ENCODE measurements at places on chromosomes 6 and 20.

GRCh38 chr6:14001329-14002012 is 76.7 kb downstream of the RNF182 start:
- no peak for DNase-seq

DNA sequence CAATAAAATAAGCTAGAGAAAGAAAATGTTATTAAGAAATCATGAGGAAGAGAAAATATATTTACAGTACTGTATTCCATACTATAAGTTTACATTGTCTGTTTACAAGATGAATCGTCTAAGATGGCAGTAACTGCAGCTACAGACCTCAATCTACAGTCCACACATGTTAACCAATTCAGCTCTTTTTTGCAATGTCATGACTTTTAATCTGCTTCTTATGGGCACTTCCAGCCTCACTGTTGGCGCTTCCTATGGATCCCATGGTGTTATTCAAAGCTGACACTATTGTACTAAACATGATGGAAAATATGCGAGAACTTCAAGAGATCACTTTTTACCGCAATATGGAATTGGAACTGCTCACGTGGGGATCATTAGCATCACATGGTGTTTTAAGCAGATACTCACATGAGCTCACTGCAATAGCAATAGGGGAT is 451.5 kb upstream of the CITED2 start:
- DNase-seq, result no peak

- no peak for DNase-seq
Measured at GRCh38 chr20:32278199-32278643, 770 bp downstream of the KIF3B start.

DNA sequence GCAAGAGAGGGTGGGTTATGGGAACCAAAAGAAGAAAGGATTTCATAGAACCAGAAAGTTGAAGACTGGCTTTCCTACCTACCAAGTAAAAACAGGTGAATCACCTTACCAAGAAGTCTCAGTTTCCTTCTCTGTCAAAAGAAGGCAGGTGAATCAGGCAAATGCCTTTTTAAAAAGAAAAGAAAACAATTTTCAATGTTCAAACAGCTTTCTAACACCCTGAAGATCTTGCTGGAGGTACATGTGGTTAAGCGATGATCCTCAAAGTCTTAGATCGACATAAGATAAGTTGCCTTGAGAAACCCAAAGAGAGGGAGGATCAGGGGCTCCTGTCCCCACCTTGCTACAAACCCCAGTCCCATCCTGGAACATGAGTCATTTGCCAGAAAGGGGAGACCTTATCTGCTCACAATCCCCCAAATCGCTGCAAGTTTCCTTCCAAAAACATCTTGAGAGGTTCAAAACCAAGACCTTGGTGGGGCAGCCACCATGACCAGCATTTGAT is 71.6 kb downstream of the NFATC2 start:
- no peak for DNase-seq

DNA sequence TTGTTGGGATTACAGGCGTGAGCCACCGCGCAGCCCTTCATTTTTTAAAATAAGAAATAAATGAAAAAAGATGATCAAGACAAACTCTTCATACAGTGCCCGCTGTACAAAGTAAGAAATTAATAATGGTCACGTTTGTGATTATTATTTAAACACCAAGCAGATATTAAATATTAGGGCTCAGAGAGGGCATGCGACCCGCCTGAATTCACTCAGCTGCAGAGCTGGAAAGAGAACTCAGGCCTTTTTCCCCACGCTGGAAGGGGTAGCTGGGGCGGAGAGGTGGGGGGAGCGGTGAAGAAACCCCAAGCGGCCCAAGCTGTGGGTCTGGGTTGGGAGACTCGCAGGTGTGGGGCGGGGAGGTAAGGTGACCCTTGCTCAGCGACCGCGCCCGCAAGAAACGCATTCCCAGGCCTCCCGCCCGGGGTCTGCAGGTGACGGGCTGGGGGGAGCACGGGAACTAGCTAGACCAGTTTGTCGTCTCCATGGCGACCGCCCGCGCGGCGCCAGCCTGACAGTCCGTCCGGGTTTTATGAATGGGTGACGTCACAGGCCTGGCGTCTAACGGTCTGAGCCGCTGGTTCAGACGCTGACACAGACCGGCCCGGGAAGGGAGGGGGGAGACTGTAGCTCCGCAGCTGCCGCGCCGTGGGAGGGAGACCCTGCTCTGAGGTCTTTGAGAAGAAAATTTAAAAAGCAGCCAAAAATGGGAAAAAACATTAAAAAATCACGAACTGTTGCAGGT is 1.1 kb upstream of the ID1 start:
- peak; percentile 48 for DNase-seq

DNA sequence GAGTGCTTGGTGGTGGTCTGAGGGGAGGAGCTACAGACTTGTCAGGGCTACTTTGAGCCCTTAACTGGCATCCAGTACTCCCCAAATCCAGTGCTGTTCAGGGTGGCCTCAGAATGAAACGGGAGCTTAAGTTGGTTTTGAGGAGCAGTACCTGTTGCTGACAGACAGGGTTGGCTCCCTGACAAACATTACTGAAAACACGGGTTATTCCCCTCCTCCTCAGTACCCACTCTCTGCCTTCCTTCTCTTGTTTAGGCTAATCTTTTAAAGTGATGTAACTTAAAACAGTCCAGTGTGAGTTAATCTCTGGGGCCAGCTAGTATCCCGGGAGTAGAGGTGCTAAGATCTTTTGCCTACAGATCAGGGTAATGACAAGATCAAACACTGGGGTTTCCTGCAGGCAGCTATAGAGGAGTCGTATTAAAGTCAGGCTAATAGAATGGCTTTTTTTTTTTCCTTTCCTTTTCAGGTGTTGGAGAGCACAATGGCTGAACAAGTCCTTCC is 3.7 kb downstream of the TNFAIP3 start:
- DNase-seq, result no peak

DNA sequence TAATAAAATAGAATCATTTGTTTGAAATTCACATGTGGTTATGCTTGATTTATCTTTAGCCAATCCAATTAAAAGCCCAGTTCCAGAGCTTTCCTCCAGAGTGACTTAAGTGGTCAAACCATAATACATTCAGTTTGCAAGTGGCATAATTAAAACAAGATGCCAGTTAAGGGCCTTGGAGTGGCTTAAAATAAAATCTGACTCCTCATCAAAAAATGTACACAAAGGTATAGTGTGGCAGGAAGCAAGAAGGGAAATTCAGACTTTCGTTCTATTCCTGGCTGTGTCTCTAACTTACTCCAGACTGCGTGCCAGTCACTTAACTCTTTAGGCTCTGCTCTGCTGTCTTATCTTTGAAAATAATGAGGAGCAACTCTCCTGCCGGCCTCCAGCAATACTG is 251.3 kb upstream of the PRND start:
- DNase-seq, result no peak

DNA sequence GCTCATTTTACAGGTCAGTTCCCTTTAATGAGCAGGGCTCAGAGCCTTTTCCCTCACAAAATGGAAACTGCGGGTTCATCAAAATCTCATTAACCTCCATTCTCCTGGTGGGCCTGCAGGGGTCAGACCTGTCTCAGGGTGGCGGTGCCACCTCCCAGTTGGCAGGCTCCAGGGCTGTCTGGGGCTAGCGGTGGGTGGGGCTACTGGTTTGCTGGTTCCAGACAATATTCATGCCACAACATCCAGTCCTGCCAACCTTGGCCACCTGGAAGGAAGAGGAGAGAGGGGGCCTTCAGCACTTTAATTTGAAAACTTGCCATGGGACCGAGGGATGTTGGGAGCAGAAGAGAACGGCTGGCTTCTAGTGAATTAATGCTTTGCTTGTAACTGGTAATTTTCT is 41.9 kb upstream of the CTNNBL1 start:
- DNase-seq, result peak; percentile 3

GRCh38 chr6:64330694-64331307 is 695.2 kb downstream of the PHF3 start:
- no peak for DNase-seq

- no peak for DNase-seq
Measured at GRCh38 chr6:167898673-167899311, 72.1 kb downstream of the AFDN start.

GRCh38 chr20:61761453-61762166 is 304.1 kb downstream of the TAF4 start:
- DNase-seq, result no peak

GRCh38 chr20:7540923-7541322 is 399.3 kb downstream of the HAO1 start:
- DNase-seq, result no peak

- DNase-seq, result no peak
Measured at GRCh38 chr6:139778688-139779087, 404.2 kb upstream of the CITED2 start.

DNA sequence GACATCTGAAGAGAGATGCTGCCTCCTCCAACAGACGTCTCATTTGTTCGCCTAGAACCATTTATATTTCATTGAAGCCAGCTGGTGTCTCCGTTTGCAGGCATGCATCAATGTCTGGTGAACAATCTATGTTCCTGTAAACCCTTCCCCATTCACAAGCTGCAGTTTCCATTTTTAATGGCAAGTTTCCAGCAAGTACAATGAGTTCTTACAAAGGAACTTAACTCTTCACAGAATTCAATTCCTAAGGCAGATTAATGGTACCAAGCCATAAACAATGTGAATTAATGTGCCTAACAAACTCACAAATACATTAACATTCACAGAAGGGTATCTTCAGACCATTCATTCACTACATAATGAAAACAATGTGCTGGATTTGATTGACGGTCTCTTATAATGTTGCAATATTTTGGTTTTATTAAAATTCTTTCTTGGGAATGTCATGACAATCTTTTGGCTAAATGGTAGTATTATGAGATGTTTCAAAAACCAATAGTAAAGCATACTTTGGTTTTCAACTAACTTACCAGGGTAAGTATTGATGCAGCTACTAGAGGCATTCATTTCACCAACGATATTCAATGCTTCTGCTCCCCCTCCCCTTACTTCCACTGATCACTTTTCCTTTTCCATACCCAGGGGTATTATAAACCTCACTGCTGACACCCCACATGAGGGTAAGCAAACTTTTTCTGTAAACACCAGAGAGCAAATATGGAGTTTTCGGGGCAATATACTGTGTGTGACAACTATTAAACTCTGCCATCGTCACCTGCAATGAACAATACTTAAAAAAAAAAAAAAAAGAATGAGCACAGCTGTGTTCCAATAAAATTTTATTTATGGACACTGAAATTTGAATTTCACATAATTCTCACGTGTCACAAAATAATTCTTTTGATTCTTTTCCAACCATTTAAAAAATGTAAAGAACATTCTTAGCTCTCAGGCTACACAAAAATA is 4.2 kb downstream of the AKIRIN2 start:
- no peak for DNase-seq

DNA sequence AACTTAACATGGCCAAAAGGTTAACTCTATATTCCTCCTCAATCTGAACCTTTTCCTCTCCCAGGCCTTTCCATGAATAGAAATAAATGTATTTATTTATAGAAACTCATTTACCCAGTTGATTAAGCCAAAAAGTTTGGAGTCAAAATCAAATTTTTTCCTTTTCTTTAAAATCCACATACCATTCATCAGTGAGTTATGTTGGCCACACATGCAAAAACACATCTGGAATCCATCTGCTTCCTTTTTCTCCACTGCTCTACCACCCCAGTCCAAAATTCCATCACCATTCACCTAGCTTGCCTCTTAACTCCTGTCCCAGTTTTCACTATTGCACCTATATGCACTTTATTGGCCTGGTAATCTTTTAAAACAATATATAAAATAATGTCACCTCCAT is 62.4 kb upstream of the TMEM200A start:
- no peak for DNase-seq

GRCh38 chr6:150320442-150320841 is 48.4 kb upstream of the IYD start:
- DNase-seq, result no peak

DNA sequence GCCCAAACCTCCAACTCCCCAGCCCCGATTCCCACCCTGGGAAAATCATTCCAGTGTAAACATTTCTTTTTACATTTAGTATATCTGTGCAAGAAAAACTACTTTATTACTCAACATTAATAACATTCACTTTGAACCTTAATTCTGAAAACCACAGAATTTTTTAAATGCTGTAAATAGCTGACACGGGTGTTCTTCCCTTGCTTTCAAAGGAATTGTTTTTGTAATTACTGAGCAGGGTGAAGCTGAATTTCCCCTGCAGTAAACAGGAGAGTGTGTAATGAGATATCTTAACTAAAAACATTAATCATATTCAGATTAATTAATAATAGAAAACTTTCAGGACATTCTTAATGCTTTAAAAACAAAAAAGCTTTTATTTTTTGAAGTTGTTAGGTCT is 99.3 kb upstream of the CITED2 start:
- DNase-seq, result no peak

- DNase-seq, result no peak
Measured at GRCh38 chr6:15495375-15495901, 167.4 kb downstream of the DTNBP1 start.

DNA sequence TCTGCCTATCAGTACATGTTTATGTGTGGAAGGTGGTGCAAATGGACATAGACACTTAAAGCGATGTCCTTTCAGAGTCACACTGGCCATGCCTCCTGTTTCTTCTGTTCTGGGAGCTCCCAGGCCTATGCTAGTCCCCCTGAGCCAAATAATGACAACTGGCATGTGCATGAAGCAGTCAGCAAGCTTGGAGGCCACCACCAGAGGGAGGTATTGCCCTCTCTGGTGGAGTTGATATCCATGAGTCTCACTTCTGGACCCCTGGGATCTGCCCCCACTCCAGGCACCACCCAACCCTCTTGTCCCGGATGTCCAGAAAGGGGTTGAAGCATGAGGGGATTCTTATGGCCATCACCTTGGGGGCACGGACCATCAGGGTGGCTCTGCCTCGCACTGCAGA is 172.2 kb downstream of the AIG1 start:
- no peak for DNase-seq

- DNase-seq, result no peak
Measured at GRCh38 chr6:112349958-112350357, 2.8 kb downstream of the RFPL4B start.

DNA sequence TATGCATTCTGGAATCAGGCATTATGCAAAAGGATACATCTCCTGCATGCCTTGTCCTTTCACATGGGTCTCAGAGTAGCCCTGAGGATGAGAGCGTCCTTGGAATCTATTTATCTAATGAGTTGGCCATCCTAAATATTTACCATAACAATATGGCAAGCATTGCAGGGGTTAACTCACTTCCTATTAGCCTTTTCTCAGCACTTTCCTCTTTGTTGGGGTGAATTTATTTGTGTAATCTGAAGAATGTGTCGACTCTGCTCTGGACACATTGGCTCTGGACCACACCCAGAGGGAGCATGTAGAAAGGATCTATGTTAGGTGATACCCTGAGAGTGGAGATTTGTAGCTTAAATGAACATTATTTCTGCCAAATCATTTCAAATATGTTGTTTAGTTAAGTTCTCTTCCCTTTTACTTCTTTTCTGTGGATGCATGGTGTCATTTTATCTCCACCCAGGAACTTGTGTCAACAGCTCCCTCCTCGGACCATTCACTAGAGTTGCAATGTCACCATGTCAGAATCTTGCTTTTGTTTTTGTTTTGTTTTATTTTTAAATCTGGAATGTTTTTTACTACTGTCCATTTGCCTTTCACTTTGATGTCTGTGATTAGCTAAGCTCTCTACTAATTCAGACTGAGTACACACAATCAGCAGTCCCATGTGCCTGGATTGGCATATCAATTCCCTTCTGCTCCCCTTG is 757.0 kb upstream of the MMS22L start:
- DNase-seq, result no peak

- no peak for DNase-seq
Measured at GRCh38 chr6:158991017-158991723, 8.8 kb downstream of the RSPH3 start.

GRCh38 chr6:133388731-133389130 is 147.6 kb downstream of the EYA4 start:
- DNase-seq, result no peak

GRCh38 chr6:97150932-97151331 is 132.1 kb downstream of the MMS22L start:
- no peak for DNase-seq

Data from activated T-cell treated with anti-CD3 and anti-CD28 coated beads for 1 hour (primary cell).